ENCODE measurements at places on chromosomes 4 and X.

DNA sequence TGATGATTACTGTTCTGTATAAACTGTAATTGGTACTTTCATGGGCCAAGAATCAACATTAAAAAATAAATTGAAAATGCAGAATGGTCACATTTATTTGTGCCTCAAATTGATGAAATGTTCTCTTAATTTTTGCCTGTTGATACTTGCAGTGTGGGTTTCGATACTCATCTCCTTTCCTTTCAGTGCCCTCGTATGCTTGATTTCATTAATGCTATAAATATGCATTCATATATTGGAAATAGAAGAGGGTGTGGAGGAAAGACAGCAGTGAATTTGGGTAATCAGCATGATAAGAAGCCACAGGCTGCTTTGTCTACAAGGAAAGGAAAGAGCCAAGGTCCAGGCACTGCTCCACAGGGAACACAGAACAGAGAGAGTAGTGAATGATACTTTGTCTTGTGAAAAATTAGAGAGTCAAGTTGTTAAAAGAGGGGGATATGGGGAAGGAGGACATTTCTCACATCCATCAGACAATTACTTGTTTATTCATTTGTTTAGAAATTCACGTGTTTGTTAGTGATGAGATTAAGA, 1.0 kb upstream of the DDX60 start:
- no peak for DNase-seq

DNA sequence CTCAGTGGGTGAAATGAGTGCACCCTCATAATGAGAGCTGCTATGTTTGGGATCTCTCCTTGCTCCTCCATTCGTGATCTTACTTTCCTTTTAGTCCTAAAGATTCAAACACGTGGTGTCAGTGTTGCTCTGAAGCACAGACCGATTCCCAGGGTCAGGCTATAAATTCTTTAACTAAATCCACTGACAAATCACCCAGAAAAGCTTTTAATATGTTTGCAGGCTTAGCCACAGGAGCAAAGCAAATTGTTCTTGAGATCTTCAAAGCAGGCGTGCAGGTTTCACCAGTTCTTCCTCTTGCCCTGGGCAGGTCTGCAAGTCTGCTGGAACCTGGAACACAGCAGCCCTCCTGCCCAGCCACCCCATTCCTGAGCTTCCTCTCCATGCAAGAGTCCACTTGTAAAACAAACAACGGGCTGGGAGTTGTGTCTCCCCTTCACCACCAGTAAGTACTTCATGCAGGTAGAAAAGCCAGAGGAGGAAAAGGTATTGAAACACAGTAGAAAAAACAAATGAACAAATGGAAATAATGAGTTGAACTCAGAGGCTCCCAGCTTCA, 70.1 kb upstream of the ENPP6 start:
- DNase-seq = no peak

DNA sequence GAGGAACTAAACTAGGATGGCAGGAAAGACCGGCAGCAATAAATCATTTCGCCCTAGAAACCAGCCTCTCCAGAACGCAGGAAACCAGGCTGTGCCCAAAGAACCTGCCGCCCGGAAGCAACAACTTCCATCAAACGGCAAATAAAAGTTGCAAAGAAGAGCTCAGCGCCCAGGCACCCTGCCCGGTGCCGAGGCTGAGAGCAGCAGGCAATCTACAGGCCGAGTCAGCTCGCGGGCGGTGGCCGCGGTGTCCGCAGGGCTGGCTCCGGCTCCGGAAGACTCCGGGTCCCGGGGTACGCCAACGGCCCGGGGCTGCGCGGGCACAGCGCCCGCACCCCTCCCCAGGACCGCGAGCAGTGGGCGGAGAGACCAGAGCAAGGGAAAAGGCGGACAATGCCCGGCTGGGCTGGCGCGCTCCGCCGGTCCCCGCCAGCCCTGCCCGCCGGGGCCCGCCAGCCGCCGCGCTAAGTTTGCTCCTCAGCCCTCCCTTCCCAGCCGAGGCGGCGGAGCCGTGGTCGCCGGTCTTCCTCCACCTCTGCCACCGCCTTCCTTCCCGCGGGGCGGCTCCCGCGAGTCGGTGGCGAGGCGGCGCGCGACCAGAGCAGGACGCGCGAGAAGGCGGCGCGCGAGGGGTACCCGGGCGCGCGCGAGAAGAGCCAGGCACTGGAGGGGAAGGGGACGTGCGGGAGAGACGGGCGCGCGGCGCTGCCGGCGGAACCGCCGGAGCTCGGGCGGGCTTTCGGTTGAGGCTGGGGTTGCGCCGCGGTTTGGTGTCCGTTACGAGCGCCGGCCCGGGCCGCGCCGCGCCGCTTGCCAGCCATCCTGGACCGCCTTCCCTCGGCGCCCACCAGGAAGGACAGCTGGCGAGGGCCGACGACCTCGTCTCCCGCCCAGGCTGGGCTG, 733 bp downstream of the FRYL start:
- DNase-seq = no peak

- DNase-seq = no peak
Observed at GRCh38 chrX:123202523-123202922, 18.4 kb downstream of the GRIA3 start.

- DNase-seq = no peak
Observed at GRCh38 chr4:41435510-41435909, 102.4 kb upstream of the LIMCH1 start.

- DNase-seq = no peak
Observed at GRCh38 chr4:138951764-138952163, 63.8 kb upstream of the NOCT start.

GRCh38 chr4:105126311-105127169, 20.1 kb upstream of the TET2 start:
- no peak for DNase-seq

DNA sequence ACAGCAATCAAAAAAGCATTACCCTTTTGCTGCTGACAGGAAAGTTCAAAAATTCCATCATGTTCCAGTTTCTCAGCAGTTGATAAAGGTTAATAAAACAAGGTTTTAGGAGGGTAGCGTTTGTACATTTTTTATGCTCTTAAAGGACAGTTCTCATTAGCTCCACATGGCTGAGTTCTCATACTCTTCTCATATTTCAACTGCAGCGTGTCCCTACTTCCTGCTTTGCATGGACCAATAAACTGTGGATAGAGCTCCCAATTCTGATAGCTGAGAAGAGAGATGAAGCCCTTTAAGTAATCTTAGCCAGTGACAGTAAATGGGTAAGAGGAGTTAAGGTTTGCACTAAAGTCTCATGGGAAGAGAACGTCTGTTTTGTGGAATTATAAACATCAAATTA, 53.5 kb downstream of the SPANXA2 start:
- no peak for DNase-seq

- no peak for DNase-seq
Observed at GRCh38 chr4:183797445-183798300, 107.4 kb upstream of the STOX2 start.

GRCh38 chrX:49184294-49185281, 1.6 kb downstream of the PRICKLE3 start:
- DNase-seq = no peak

DNA sequence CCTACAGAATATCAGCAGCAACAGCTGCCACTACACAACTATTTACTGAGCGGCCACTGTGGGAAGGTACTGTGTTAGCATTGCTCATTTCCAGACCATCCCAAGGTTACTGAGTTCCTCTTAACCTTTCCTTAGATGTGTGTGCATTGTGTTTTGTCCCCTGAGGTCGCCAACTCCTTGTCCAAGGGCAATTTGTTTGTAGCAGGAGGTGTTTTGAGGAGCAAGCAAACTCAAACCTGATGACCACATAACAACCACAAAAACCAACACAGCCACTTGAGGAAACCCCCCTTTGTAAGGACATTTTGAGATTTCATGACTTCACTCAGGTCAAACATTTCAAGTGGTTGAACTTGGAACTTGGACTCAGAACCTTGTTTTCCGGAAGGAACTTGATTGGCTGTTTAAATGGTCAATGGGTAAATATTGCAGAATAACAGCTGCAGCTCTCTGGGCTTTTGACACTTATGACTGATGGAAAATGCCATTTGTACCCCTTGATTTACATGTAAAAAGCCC, 122.3 kb downstream of the MID1IP1 start:
- DNase-seq = no peak

GRCh38 chrX:67104982-67105757, 438.7 kb upstream of the AR start:
- DNase-seq = no peak

All from iPS DF 6.9 (cell line).